ENCODE measurements at places on chromosomes 2 and 18.

GRCh38 chr2:7730449-7730848, 813.2 kb downstream of the RNF144A start:
- DNase-seq = no peak

DNA sequence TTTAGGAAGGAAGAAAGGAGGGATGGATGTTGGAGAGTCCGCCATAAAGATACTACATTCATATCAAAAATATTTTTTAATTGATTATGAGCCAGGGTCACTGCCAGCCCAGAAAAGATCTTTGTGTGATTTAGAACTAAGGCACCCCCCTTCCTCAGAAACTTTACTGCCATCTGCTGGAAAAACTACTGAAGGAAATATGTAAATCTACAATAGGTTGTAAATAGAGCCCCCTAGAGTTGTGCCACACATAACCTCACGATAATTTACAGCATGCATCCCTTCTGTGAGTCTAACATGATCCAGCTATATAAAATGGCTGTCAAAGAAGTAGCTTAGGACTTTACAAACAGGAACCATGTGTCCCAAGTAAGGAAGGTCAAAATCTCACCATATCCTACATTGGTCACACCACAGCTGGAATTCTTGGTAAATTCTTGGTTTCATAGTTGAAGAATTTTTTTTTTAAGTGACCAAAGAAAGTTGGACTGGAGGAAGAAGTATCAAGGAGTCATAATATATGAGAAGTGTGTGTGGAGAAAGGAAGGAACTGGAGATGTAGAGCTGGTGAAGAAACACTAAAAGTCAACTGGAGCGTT, 152.5 kb downstream of the CYP26B1 start:
- DNase-seq = no peak

- peak; percentile 26 for DNase-seq
These were observed 301.6 kb upstream of the GULP1 start for GRCh38 chr2:187989925-187990623.

DNA sequence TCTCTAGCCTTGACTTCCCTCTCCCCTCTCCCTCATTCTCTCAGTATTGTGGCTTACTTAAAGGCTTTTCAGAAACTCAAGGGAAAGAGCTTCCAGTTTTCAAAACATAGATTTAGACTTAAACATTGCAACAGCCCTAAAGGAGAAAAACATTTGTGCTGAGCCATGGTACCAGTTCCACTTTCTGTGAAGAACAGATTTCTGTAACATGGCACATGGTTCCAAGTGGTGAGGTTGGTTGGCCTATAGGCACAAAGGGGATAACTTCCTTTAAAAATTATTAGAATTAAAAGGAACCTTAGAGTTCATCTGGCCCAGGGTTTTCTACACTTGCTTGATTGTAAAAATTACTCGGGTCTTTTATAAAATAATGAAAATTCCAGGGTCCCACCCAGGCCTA, 138.6 kb upstream of the CDCA7 start:
- no peak for DNase-seq

- no peak for DNase-seq
These were observed 37.2 kb downstream of the SLC14A2 start for GRCh38 chr18:45652303-45653080.

- DNase-seq = no peak
These were observed 1444.6 kb downstream of the SUCLG1 start for GRCh38 chr2:83014462-83014861.

DNA sequence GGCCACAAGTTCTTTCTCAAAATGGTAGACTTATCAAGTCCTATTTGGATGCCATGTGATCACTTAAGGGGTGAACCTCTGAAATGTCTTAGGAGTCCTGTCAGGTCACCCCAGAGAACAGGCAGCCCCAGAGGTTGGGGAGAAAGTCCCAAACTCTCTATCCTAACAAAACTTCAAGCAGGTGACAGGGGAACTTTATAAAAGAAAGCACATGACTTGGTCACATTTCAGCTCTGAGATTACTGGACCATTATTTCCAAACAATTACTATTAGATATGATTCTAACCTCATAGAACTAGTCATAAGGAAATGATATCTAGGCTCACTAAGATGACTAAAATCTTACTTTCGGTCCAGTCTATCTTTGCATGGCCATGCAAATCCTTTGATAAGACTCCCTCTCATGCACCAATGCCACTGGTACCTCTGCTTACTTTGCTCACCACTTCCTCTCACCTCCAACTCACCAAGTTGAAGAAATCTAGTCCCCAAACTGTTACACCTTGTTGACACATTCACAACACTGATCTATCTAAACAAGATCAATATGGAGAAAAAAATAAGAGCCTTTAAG, 107.0 kb downstream of the GALNT14 start:
- no peak for DNase-seq

GRCh38 chr2:3505771-3506170, 13.6 kb downstream of the ADI1 start:
- no peak for DNase-seq

DNA sequence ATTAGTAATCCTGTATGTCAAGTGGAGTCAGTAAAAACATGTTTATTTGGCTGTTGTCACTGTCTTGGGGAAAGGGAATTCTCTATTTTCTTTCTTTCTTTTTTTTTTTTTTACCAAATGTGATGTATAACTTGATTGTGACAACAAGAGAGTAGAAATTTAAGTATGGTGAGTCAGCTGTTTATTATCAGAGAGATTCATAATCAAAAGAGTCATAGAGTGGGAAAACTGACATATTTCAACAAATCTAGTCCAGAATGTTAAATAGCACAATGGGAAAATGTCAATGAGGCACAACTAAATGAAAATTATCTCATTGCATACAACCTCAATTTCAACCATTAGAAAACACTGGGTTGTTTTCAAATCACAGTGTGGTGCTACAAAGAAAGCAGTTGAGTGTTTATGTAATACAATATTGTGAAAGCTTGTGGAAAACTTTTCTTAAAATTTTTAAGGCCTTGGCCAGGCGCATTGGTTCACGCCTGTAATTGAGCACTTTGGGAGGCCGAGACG, 111.9 kb upstream of the DTNA start:
- DNase-seq = no peak

DNA sequence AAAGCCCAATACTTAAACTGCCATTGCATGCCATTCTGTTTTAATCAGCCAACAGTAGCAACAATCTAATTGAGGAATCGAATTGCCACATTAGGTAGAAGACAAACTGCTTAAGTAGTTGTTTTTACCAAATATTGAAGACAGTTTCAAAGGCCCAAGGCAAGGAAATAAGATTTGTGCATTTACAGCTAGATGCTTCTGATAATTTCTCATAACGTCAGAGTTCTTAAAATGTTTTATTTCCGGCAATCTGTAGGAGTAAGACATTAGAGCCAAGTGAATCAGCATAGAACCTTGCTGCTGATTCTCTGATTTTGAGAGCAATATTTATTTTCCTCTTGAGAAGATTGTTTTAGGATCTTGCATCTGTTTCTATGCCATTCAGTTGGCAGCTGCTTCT, 174.3 kb downstream of the RBM43 start:
- DNase-seq = no peak

DNA sequence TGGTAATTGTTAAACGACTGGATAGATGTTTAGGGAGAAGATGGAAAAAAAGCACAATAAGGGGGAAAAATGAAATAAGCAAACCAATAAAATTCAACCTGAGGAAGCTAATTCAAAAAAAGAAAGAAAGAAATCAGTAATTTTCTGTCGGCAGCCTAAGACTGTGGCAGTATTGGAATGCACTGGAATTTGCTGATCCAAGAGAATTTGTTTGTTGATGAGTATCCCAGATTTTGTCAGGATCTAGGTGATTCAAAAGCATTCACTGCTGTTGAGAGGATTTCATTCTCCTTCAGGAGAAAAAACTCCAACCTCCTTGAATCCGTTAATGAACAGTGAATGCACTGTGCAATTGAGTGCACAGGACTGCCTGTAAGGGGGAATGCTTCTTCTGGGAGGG, 546.7 kb downstream of the CNTNAP5 start:
- DNase-seq = no peak

GRCh38 chr2:143685421-143686078, 556.3 kb downstream of the ARHGAP15 start:
- no peak for DNase-seq

DNA sequence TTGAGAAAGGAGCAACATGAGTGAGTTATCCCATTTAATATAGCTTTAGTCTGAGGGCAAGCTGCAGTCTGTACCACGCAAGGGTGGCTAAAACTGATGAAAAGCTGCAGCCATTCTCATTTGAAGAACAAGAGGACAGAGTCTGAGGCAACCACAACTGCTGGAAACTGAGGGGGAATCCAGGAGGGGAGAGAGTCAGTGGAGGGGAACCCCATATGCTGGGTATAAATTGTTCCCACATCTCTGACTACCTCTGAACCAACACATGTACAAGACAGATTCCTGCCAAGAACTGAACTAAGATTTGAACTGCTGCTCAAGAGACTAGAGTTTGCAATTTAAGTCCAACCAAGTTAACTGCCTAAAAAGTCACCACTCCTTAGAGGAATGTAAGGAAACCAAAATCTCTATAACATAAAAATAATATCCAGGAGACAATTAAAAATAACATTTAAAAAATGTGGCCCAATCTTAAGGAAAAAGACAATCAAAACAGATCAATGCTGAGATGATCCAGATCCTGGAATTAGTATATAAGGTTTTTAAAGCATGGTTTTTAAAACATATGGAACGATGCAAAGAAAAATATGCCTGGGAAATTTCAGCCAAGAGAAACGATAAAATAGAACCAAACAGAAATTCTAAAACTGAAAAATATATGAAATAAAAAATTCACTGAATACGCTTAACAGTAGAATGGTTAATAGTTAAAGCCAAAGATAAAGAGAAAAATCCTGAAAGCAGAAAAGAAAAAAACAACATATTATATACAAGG, 11.2 kb downstream of the CWC22 start:
- DNase-seq = no peak

DNA sequence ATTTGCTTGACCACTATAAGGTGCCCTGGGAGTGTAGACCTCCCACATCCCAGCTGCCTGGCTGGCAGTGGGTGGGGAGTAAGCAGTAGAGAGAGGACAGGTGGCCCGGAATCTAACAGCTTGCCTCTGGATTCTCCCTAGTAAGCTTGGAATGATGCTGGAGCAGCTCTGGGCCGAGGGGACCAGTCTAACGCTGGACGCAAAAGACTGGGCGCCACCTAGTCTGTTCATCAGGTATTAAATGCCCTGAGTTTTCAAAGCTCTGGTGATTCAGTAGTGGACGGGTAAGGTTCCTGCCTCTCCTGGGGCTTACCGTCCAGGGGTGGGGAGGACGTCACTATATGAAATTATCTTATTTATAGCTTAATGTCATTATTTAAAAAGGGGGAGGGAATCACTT, 648 bp upstream of the LYPD6B start:
- no peak for DNase-seq
